ENCODE measurements at places on chromosomes 12 and 14.

DNA sequence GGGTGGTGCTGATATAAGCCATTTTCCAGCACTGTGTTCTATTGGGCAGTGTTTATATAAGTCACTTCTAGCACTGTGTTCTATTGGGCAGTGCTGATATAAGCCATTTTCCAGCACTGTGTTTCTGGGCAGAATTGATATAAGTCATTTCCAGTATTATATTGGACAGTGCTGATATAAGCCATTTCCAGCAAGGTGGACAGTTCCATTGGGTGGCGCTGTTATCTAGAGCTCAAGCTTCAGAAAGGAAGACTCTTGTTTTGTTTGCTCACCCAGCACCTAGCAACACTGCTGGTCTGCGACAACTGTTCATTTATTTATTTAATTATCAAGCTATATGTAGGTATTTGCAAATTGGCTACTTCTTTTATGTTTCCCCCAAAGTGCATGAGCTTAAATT is 690.3 kb downstream of the AACS start:
- no peak for DNase-seq

DNA sequence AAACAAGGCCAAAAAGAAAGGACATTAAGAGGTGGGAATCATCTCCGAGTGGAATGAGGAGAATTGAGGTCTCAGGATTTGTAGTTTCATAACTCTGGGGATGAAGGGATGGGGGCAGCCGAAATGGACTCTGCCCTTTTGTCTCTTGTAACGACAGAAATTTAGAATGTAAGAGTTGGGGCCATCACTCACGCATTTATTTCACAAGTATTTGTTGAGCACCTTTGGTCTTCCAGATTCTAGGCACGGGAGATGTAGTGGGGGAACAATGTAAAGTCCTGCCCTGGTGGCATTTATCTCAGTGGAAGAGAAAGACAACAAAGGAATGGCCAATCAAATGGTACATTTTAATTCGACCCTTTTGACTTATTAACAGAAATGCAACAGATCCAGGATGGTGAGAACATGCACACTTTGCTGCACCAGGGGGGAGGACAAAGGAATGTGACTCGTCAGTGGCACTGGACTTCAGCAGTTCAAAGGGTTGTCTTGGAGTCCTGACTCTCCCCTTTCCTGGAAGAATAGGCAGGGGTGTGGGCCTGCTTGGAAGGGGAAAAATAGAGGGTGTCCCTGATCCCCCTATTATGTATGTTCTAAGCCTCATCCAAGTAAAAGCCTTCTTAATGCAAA is 102.0 kb downstream of the TMEM30B start:
- DNase-seq: no peak

- DNase-seq: no peak
Measured at GRCh38 chr14:99125113-99125512, 146.9 kb downstream of the BCL11B start.

GRCh38 chr14:35819591-35820540 is 6.3 kb upstream of the BRMS1L start:
- DNase-seq: no peak

GRCh38 chr14:39694341-39694740 is 262.1 kb upstream of the FBXO33 start:
- DNase-seq: no peak

DNA sequence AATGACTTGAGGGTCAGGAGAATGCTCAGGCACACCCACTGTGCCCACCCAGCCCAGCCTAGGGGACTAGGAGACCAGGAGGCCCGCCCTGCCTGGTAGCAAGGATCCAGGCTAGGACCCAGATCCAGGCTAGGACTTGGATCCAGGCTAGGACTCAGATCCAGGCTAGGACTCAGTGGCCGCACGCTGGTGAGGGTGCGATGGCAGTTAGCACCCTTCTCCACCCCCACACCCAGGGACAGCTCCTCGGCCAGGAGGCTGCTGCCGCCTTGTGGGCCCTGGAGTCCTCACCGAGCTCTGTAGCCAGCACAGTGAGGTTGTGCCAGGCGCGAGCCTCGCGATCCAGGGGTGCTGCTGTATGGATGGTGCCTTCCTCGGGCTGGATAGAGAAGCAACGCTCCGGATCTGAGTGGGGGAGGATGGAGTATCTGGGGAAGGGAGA is 5.1 kb downstream of the CDH24 start:
- no peak for DNase-seq

- DNase-seq: no peak
Measured at GRCh38 chr12:97941686-97942354, 479.2 kb downstream of the RMST start.

- no peak for DNase-seq
Measured at GRCh38 chr14:60221457-60221856, 27.6 kb upstream of the PPM1A start.

DNA sequence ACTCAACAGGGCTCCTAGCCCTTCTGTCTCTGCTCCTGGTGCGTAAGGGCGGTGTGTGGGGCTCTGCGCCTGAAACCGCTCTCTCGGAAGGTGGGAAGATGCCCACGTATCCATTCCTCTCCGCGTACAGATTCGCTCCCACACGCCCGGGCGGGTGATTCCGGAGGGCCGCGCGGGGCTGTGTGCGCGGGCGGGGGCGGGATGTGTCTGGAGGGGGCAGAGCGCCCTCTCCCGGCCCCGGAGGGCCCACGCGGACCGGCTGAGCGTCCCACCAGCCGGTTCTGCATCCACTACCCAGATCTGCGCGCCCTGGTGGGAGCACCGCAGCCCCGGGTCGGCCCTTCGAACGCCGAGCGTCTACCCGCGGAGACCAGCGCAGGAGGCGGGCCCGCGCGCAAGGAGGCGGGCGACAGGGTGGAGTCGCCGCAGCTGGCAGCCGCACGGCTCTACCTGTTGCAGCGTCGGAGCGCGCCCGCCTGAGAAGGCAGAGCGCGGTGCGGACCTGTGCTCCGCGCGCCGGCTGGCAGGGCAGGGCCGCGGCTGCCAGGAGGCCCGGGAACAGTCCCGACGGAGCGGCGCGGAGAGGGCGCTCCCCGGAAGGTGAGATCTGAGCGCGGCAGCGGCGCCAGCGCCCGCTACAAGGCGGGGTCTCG is 1.4 kb upstream of the KCNK13 start:
- DNase-seq: peak; percentile 74

DNA sequence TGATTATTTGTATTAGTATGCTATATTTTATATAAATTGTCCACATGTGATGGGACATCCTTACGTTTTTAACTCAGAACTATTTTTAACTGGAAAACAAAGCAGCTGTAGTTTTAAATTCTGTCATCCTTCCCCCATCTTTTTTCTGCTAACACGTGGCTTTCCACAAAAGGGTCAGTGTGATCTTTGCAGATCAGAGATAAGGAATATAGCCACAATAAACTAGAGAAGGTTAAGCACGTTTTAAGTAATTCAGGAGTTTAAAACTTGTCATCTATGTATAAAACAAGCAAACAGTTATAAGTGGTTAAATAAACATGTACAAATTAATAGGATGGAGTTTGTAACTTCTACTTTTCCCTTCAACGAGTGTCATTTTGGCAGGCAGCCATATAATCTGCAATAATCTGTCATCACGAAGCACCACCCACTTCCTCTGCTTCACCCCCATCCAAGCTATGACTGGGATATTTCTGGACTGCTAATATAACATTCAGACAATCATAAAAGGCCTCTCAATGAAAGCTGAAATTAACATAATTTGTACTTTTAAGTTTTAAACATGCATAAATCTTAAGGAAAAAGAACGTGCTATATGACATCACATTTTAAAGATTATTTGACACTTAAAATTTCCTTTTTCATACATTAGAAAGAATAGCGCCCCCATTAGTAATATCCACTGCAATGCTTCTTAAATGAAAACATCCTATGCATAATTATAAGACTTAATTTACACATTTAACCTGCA is 15.3 kb downstream of the TAOK3 start:
- peak; percentile 17 for DNase-seq

DNA sequence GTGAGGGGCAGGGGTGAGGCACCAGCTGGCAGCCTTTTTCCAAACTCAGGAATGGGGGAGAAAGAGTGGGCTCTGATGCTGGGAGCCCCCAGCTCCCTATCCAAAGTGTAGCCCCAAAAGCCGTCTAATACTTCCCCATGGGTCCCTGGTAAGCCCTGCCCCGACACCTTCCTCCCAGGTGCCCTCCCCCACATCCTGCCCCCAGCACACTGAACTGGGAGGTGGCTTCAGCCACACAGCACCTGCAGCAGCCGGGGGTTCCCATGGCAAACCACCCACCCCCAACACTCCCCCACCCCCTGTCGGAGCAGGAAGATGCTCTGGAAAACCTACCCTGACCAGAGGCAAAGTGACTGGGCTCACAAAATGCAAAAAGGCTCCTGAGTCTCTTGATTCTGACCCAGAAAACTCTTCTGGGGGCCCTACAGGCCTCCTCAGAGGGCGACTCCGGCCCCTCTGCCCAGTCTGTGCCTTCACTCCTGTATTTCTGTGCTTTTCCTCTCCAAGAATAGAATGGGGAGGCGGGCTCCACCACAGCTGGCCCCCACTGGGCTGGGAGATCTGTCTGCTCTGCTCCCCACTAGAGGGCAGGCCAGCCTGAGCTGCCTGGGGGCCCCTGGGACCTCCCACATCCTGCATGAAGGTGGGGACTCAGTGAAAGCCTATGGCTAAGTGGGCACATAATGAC is 81.6 kb downstream of the ITPK1 start:
- no peak for DNase-seq

- no peak for DNase-seq
Measured at GRCh38 chr12:111469401-111469800, 63.7 kb downstream of the SH2B3 start.

GRCh38 chr12:85260896-85261295 is 19.1 kb upstream of the ALX1 start:
- DNase-seq: no peak

- no peak for DNase-seq
Measured at GRCh38 chr14:68177728-68178127, 358.1 kb downstream of the RAD51B start.

GRCh38 chr12:132610866-132611602 is 652 bp upstream of the LRCOL1 start:
- DNase-seq: no peak

- no peak for DNase-seq
Measured at GRCh38 chr12:132433641-132434395, 56.1 kb upstream of the FBRSL1 start.

DNA sequence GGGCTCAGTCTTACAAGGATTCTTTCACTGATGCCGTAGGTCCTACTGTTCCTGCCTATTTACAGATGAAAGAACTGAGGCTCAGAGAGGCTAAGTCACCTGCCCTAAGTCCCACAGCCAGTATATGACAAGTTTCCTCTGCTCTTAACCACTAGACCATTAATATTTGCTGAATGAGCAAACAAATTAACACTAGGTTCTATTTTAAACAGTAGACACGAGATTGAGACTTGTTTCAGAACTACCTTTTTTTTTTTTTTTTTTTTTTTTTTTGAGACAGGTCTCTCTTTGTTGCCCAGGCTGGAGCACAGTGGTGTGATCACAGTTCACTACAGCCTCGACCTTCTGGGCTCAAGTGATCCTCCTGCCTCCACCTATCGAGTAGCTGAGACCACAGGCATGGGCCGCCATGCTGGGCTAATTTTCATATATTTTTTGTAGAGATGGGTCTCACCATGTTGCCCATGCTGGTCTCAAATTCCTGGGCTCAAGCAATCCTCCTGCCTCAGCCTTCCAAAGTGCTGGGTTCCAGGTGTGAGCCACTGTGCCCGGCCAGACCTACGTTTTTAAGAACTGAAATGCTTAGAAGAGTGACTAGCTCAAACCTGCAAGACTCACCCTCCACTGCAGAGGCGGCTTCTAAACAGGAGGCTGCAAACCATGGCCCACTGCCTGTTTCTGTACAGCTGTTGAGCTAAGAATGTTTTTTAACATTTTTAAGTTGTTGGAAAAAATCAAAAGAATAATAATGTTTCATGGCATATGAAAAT is 12.9 kb downstream of the SYNE3 start:
- no peak for DNase-seq

GRCh38 chr14:89249065-89249695 is 167.9 kb downstream of the FOXN3 start:
- no peak for DNase-seq

GRCh38 chr12:124479680-124480468 is 87.5 kb downstream of the NCOR2 start:
- DNase-seq: no peak

- no peak for DNase-seq
Measured at GRCh38 chr14:104130974-104131651, 7.3 kb upstream of the KIF26A start.

Measured in HuH-7.5 (cell line).